ENCODE measurements at places on chromosomes 12 and 14. TPM values are rescaled to one million over a fixed set of nuclear protein-coding genes. Genes with fewer than 3 reads are reported as not detected.

- H3K36me3 ChIP-seq: no peaks in the 10 kb centered on the region
- H3K4me3 ChIP-seq: no peak overlapping the region
- peaks cover 66% of the 10 kb centered on the region for H3K27me3 ChIP-seq
- no peak overlapping the region for H3K27ac ChIP-seq
These were observed 2.4 kb upstream of the HOXC4 start for GRCh38 chr12:54051026-54051842.

- DNase-seq: no peak
- no peak overlapping the region for H3K27ac ChIP-seq
- H3K4me3 ChIP-seq: no peak overlapping the region
- H3K27me3 ChIP-seq: no peaks in the 10 kb centered on the region
- peaks cover 5% of the 10 kb centered on the region for H3K36me3 ChIP-seq
These were observed 78.6 kb downstream of the CHST11 start for GRCh38 chr12:104535369-104535768.

PIK3C2G gene
- total RNA-seq: not detected

FSCB gene
- total RNA-seq: not detected

GRCh38 chr14:99744199-99744872 lies 48.9 kb upstream of the EML1 start:
- H3K36me3 ChIP-seq: no peaks in the 10 kb centered on the region
- peaks cover 3% of the 10 kb centered on the region for H3K27me3 ChIP-seq
- no peak overlapping the region for H3K4me3 ChIP-seq
- H3K27ac ChIP-seq: no peak overlapping the region

DNA sequence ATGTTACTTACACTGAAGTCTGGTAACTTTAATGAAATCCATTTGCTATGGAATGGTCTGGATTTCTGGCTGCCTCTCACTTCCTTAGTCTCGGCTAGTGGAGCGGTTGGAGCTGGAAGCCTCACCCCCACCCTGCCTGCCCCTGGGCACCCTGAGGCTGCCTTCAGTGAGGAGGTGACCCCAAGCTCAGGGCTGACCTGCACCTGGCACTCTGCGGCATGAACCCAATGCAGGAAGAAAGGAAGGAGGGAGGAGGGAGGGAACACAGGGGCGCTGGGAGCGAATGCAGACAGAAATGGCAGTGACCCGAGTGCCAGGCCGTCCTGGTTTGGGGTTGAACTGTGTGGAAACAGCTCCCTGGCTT lies 353.1 kb downstream of the TMEM121 start:
- no peaks in the 10 kb centered on the region for H3K36me3 ChIP-seq
- H3K4me1 ChIP-seq: no peaks in the 10 kb centered on the region
- no peak for DNase-seq
- H3K4me3 ChIP-seq: no peak overlapping the region
- H3K27ac ChIP-seq: no peak overlapping the region
- H3K27me3 ChIP-seq: peaks cover 13% of the 10 kb centered on the region

GPX2 gene
- 0.56 TPM for total RNA-seq

Data from K562 (cell line).